ENCODE measurements at places on chromosomes 4 and X.

DNA sequence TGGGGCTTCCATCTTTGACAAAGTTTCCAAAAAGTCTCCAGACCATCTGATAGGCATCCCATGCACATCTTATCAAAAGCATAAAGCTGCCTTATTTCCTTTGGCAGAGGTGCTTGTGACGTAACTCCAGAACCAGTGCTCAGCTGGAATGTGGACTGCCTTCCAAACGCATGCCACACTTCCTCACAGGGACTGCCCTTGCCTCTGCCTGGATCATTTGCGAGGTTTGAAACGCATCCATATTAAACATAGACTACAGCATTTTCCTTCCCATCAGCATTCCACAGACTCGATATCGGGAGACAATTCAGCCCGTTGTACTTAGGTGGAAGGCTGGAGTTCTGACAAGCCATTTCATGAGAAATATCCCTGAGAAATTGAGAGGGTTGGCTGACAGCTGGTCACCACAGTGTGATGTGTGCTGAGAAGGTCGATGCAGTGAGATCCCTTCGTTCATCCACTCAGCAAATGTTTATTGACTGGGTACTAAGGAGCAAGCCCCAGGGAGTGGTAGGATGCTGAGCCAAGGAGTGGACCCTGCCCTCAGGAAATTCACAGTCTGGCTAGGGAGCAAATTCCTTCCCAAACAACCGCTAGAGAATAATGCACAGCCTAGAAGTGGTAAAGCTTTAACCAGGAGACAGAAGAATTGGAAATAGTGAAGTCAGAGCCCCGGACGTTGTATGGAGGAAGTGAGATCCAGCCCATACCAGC is 376.0 kb downstream of the BCOR start:
- DNase-seq, result no peak

- peak; percentile 97 for DNase-seq
Measured at GRCh38 chr4:81632581-81633299, 161.0 kb upstream of the RASGEF1B start.

GRCh38 chr4:100362366-100362765 is 155.5 kb downstream of the EMCN start:
- no peak for DNase-seq

DNA sequence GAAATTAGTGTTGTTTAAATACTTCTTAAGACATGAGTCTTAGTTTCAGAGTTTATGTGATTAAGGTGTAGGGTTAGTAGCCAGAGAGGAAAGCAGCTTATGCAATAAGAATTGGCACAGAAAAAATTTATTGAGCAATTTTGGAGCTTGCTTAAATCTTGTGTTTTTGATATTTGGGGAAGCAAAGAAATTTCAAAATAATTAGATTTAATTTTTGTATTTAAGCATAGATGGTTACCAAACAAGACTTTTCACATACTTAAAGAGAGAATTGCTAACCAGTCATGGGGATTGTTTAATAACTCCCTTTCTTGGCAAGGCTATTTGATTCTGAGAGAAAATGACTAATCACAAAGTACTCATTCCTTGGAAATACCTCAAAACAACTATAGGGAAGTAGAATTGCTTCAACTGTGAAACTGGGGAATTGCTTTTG is 202.0 kb upstream of the GRID2 start:
- DNase-seq, result peak; percentile 34

GRCh38 chrX:63746715-63747114 is 38.3 kb downstream of the ARHGEF9 start:
- no peak for DNase-seq

- no peak for DNase-seq
Measured at GRCh38 chr4:156673483-156673882, 298.1 kb downstream of the PDGFC start.

GRCh38 chr4:137129441-137129840 is 402.9 kb downstream of the PCDH18 start:
- no peak for DNase-seq

DNA sequence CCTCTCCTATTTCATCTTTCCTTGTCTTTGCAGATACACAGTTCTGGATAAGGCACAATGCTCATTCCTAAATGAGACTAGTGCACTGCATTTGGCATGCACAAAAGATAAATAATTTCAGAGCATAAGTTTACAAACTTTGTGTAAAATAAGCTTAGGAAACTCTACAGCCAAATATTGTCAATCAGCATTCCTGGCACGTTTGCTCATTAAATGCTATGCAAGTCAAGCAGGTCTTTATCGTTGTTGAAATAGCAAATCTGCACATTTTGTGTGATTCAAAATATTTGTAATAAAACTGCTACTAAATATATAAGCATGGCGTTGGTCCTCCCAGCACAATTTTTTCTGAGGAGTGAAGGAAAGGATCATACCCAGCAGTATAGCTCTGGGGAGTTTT is 322.1 kb upstream of the NOCT start:
- DNase-seq, result no peak

DNA sequence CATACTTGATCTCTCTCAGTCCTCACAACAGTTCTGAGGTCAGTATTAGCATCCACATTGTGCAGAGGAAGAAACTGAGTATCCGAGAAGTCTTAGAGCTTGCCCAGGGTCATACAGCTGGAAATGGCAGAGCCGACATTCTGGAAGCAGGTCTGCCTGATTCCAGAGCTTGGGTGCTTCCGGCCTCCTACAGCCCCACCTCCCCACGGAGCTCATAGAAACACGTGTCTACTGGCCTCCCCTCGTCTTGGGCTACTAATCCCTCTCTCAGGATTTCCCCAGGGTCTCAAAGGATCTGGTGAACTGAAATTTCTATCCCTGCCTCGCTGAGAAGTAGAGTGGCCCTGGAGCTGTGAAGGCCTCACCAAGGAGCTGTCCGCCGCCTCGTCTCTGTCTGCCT is 12.0 kb upstream of the KDM5C start:
- no peak for DNase-seq

- DNase-seq, result no peak
Measured at GRCh38 chr4:7769396-7770223, 170.1 kb downstream of the AFAP1 start.

- no peak for DNase-seq
Measured at GRCh38 chr4:126766241-126766640, 866.5 kb upstream of the INTU start.

DNA sequence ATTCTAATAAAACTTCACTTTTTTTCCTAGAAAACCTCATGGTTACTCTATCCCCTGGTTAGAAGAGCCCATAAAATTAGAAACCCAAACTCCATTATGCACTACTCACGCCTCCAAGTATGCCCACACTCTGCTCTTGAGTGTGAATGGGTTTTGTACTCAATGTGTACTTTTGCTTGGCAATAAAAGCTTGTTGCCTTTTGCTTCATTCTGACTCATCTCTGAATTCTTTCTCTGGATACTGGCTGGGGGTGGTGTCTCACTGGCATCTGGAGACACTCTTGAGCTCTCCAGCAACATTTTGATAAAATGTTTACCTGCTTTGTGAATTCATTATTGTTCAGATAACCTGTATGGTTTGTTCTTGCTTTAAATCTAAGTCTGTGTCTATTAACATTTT is 963.3 kb downstream of the TRAM1L1 start:
- peak; percentile 27 for DNase-seq

- DNase-seq, result no peak
Measured at GRCh38 chrX:40094900-40095582, 2.7 kb downstream of the BCOR start.

GRCh38 chrX:109440475-109440874 is 41.4 kb downstream of the GUCY2F start:
- DNase-seq, result no peak

GRCh38 chr4:184653650-184654049 is 4.1 kb downstream of the PRIMPOL start:
- no peak for DNase-seq

GRCh38 chr4:108693211-108693610 is 42.8 kb downstream of the OSTC start:
- no peak for DNase-seq

- peak; percentile 58 for DNase-seq
Measured at GRCh38 chr4:57151481-57151880, 41.3 kb upstream of the IGFBP7 start.

GRCh38 chr4:5037553-5038551 is 13.4 kb upstream of the STK32B start:
- DNase-seq, result peak; percentile 92

- DNase-seq, result no peak
Measured at GRCh38 chr4:92968556-92968955, 664.8 kb downstream of the GRID2 start.

GRCh38 chr4:2335729-2336101 is 73.8 kb upstream of the MXD4 start:
- DNase-seq, result no peak

DNA sequence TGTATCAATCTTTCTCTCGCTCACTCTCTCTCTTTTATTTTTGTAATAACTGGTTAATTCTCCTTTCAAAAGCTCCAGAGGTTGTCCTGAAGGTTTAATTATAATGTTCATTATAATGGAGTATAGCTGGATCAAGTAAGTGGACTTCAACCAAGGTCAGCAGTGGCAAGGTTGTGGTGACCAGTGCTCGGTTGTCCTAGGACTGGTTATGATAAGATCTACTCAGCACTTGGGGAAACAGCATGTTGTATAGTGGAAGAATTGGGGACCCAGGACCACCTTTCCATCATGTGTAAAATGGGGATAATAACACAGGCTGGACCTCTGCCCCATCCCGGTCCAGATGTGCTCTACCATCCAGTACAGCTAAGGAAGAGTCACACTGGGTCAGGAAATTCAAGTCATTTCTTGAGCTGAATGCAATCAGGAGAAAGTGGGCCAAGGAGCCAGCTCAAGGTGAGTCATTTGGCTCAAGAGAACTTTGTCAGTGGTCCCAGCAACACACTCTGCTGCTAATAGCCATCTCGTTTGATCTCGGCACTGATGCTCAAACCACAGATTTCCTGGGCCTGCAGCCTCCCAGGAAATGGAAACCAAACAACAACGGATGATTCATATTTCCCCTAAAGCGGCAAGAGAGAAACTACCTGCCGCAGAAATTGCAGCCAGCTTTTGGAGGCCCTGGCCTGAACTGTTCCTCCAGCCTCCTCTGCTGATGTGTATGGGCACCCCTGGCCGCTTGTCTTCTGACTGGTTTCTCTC is 123.6 kb upstream of the RBPJ start:
- peak; percentile 89 for DNase-seq

- DNase-seq, result no peak
Measured at GRCh38 chr4:8870647-8871416, 807 bp downstream of the HMX1 start.

DNA sequence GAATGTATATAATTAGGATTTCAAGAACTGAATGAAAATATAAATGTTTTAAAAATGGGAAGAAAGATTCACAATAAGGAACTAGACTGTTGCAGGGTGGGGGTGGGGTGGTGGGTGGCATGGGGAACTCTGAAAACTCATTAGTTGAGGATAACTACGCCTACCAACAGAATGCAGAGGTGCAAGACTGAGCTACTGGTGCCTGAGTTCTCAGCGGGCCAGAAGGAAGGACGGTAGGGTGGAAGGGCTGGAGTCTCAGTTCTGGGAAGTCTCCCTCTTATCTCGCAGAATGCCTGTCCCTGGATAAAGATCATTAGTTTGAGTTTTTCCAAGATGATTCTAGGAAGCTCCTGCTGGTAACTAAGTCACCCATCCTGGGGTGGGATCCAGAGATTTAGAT is 1.3 kb upstream of the SOD3 start:
- no peak for DNase-seq

DNA sequence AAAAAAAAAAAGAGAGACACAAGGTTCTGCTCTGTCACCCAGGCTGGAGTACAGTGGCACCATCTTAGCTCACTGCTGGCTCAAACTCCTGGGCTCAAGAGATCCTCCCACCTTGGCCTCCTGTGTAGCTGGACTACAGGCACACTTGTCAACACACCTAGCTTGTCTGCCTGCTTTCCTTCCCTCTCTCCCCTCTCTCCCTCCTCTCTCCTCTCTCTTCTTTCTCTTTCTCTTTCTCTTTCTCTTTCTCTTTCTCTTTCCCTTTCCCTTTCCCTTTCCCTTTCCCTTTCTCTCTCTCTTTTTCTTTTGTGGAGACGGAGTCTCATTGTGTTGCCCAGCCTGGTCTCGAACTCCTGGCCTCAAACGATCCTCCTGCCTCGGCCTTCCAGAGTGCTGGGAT is 132.1 kb downstream of the DIPK2B start:
- no peak for DNase-seq

DNA sequence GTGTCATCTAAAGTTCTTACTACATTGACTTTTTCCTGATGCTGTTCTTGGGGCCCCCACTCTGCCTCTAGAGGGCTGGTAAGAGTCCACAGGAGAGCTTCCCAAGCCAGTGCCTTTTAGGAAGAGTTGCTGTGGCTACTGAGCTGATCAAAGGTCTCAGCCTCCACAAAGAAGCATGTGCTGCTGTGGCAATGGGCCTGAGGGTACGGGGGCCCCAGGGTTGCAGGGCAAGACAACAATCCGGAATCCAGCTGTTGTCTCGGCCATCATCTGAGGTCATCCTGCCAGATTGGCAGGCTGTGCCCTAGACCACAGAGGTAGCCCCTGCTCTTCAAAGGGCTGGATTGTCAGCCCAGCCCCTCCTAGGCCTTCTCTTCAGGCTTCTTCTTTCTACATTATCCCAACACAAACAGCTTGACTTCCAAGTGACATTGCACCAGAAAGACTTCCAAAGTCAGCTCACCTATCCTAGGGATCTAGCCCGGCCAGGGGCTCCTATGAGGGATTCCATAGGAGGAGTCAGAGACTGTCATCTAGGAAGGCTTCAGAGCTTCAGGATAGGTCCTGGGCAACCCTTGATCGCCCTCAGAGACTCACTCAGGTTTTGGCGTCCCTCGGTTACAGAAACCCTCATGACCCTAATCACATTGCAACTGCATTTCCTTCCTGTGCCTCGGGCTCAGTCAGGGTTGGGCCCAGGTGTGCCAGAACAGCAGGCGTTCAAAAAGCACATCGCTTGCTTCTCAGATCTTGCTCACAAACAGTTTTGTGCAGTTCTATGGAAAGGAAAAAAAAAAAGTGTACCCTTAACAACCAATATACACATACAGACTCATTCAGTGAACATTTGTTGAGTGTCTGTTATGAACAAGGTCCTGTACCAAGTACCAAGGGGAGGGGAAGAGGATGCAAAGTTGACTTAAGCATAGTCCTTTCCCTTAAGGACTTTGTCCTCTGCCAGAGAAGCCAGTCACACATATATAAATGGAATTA is 27.8 kb downstream of the SLC25A5 start:
- no peak for DNase-seq

DNA sequence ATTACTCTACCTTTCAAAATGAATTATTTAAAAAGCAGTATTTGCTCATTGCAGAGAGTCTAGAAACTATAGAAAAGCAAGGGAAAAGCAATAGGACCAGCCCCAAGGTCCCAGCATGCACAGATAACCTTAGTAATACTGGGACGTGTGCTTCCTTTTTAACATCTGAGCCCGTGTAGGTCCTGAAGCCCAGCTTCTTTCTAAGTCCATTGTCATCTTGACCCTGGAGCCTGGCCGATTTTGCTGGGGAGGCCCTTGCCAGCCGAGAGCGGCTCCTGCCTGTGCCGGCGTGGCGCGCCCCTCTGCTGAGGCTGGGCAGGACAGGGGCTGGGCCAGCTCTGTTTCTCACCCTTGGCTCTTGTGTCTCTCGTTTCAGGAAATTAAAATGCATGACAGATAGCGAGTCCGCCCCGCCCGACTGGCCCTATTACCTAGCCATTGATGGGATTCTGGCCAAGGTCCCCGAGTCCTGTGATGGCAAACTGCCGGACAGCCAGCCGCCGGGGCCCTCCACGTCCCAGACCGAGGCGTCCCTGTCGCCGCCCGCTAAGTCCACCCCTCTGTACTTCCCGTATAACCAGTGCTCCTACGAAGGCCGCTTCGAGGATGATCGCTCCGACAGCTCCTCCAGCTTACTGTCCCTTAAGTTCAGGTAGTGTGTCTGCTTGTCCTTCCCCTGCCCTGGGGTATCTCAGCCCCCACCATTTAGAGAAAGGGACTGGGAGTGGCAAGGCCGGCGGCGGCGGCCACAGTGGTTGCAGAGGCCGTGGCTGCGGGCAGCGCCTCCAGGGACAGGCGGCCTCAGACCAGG is 4.1 kb downstream of the MSANTD1 start:
- no peak for DNase-seq

GRCh38 chr4:87209182-87209581 is 11.2 kb downstream of the KLHL8 start:
- no peak for DNase-seq

All from epithelial cell of prostate (primary cell).